ENCODE measurements at places on chromosomes 13 and 19. TPM values are rescaled to one million over a fixed set of nuclear protein-coding genes. Genes with fewer than 3 reads are reported as not detected.
A peak's percentile ranks its signal among the peaks of the same experiment; 100 is the strongest.

- peak; percentile 52 for ATAC-seq
Observed at GRCh38 chr19:49019242-49019932, 2.5 kb upstream of the LHB start.

DNA sequence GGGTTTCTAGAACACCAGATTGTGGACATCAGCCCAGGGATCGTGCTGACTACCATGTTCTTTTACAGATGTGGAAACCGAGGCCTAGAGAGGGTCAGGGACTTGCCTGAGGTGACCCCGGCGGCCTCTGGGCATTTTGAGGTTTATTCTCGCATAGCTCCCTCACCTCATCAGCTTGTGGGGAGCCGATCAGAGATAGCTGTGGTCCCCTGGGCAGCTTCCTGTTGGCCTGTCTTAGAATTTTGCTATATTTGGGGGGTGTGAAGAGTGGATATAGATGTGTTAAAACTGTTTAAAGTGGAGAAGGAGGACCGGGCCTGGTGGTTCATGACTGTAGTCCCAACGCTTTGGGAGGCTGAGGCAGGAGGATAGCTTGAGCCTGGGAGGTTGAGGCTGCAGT lies 6.9 kb downstream of the ARHGEF1 start:
- ATAC-seq: no peak

CLEC4M gene
- not detected for total RNA-seq

OR7E24 gene
- total RNA-seq: not detected

PSG6 gene
- not detected for total RNA-seq

- peak; percentile 94 for ATAC-seq
Observed at GRCh38 chr19:50376166-50377050, at the start of gene NR1H2. NR1H2 (plus strand) TSS chr19:50376457; CDS start chr19:50377606, 1,149 bp downstream.

DNA sequence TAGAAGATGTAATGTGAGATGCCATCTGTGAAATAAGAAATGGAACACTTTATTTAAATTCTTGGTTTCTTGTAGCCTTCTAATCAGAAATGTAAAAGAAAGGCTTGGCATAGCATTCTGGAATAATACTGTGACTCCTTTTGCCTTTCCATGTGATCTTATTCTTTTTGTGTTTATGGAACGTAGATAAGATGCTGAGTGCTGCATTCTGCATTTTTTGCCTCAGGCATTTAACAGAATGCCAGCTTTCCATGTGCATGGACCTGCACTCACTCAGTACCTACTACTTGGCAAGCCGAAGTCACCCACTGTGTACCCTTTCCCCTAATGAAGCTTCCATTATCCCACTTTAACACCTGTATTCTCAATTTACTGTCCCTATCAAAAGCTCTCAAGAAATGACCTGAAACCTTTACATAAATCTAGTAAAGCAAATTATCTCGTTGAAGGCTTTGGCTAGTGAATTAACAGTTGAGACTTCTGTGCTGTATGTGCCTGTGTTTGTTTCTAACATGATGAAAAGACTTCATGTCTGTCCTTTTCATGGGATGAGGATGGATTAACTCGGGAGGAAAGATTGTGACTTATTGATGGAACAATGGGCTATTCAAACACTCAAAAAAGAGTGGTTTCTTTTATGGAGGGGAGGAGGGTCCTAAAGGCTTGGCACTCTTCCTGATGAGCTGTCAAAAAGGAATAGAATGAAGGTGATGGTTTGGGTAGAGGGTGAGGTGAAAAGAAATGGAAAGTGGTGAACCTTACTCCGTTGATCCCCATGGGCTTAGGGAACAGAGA lies 44.7 kb upstream of the FRY start:
- no peak for ATAC-seq

DNA sequence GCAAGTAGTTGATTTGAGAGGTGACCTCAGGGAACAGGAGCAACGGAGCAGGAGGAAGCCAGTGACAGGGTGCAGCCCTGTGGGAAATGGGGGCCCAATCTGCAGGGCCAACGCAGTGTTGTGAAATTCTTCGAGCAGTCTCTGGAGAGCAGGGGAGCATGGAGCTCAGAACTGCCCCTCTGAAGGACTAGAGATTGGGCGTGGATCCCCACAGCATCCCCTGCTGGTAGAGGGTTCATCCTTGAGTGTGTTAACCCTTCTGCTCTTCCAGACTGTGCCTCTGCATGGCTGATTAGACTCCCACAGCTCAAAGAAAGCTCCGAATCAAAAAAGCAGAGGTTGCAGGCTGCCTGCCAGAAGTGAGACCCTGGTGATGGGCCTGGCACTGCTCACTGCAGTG lies 77.9 kb upstream of the UQCRFS1 start:
- ATAC-seq: no peak
